ENCODE measurements at places on chromosomes 2 and 18.
A peak's percentile ranks its signal among the peaks of the same experiment; 100 is the strongest.

DNA sequence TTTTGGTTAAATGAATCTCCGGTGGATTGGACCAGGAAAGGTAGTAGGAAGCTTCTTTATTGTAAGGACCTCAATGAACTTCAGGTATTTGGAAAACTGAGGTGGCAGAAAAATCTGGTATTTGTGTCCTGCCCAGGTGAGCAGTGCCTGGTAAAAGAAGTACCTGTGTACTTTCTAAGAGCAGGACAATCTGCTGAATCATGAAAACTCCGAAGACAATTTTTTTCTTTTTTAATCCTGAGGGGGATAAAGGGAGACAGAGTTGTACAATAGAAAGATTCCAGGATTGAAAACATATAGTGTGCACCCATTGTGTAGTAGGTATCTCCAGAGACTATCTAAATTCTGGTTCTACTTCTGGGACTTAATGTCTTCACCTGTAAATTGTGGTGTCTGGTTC lies 191.8 kb upstream of the SPOPL start:
- DNase-seq: no peak

- DNase-seq: no peak
These were observed 64.4 kb downstream of the KLHL29 start for GRCh38 chr2:23449413-23449812.

- no peak for DNase-seq
These were observed 60.4 kb downstream of the RHOB start for GRCh38 chr2:20507166-20507692.

DNA sequence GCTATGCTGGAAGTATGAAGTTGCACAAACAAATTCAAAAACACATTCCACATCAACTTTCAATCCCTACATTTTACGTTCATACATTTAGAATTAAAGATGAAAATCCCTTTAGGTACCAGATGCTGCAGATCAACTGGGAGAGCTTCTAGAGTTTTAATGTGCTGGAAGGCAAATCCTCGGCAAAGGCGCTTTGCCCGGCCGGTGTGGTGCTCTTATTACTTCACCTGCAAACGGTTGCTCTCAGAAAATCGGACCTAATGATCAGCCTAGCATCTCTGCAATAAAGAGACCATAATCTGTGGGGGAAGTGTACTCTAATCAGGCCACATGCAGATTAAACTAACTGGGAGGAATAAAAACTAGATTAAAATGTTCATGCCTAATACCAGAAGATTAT lies 513.8 kb downstream of the ZEB2 start:
- no peak for DNase-seq

- no peak for DNase-seq
These were observed 19.2 kb downstream of the PRKCE start for GRCh38 chr2:45670646-45671045.

DNA sequence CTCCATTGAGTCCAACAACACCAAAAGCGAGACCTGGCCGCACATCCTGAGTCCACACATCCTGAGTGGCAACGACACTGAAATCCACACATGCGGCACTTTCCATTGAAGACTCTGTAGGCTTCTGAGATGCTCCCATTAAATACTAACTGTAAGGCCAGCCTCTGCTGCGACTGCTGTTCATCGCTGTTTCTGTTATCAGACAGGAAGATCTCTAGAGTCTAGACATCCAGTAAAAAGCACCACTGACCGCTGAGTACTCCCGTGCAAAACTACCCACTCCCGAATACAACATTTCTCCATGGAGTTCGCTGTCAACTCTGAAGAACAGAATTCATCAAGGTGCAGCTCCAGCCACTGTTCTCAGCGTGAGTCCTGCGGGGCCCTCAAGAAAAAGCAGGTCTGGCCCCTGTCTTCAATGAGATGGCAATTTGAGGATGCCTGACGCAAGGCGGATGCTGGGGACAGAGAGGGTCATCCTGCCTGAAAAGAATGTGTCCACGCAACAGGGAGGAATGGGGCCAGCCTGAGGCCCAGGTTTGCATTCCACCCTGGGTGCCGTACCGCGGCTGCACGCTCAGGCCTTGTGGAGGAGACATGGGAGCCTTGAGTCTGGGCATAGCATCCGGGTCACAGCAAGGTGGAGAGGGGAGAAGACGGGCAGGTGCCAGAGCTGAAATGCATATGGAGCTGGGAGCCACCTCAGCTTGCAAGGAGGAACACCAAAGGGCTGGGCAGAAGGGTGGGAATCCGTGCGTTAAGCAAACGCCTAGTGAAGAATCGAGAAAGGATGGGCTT lies 61.9 kb downstream of the ZNF516 start:
- DNase-seq: no peak

DNA sequence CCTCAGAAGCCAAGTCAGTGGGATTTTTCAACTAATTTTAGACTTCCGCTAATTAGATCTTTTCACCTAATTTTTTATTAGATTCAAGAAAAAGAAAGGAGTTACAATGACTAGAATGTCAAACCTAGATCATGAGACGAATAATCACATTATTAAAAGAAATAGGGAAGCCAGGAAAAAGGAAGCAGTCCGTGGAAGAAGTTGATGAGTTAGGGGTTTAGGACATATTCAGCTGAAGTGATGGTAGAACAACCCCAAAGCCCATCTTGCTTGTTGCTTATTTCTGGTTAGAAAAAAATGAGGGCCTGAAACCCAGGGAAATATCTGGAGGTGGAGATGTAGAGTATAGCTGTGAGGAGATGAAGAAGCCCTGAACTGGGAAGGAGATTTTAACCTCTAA lies 8.0 kb downstream of the KLF7 start:
- DNase-seq: no peak

DNA sequence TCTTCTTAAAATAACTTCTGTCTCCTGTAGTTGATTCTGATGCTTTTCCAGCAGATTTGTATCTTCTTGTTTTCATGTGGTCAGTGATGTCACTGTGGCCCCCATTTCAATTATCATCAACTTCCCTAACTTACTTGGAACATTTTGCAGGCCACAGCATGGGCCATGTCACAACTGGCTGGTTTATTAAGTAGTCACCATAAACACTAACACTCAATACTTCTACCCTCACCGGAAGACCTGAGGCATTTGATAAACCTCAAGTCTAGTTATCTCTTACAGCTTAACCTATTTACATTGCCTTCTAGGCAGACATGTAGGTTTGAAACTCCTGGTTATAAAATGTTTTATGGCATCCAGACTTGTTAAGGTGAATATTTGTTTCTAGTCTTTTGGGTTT lies 37.4 kb upstream of the PROKR1 start:
- DNase-seq: no peak

DNA sequence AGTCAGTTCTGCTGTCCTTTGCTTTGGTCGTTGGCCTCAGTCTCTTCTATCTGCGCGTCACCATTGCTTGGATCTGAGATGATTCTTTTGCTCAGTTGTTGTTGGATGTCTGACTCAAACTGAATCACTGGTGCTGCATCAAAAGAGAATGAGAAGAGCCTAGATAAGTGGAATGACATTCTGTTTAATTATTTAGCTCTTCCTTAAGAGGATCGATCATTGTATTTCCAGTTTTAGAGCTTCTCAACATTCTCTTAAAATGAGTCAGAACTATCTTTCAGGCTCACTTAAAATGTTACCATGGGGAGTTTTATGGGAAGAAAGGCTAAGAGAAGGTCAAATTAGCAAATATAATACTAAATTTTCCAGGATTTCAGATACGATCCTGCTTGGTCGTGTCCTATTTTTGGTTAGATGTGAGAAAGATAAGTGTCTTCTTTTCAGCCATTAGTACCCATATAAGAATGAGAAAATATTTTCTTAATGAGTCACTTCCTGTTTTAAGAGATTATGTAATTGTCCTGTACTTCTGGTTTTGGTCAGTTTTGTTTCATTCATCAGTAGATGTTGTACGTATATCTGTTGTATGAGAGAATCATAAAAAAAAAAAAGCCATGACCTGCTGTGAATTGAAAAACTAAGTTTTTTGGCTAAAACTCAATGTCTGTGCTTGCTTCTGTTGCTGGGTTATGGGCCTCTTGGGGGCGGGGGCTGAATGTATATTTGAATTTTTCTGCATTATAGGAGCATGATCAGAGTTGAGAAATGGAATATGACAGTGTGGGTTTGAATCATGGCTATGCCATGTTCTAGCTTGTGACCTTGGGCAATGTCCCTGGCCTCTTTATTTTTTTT lies 31.6 kb upstream of the CASP10 start:
- DNase-seq: peak; percentile 87

GRCh38 chr2:158659483-158659882 lies 135.6 kb upstream of the DAPL1 start:
- DNase-seq: no peak

Data from foreskin fibroblast (primary cell).